ENCODE measurements at places on chromosomes 3 and 15.

DNA sequence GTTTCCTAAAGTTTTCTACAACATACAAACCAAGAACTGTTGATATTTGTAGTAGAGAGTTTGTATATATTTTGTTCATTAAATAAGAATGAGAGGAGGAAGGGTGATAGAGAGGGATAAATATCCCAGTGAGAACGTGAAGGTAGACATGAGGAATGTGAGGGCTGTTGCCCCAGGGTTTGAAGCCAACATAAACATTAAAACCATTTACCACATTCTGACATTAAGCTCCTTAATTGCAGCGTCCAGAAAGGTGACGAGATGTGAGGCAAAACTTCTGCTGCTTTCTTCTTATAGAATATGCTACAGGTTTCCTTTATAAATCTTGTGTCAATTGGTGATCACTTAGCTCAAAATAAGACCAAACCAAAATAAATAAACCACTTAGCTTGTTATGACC lies 267.8 kb upstream of the CNTN4 start:
- DNase-seq = no peak

DNA sequence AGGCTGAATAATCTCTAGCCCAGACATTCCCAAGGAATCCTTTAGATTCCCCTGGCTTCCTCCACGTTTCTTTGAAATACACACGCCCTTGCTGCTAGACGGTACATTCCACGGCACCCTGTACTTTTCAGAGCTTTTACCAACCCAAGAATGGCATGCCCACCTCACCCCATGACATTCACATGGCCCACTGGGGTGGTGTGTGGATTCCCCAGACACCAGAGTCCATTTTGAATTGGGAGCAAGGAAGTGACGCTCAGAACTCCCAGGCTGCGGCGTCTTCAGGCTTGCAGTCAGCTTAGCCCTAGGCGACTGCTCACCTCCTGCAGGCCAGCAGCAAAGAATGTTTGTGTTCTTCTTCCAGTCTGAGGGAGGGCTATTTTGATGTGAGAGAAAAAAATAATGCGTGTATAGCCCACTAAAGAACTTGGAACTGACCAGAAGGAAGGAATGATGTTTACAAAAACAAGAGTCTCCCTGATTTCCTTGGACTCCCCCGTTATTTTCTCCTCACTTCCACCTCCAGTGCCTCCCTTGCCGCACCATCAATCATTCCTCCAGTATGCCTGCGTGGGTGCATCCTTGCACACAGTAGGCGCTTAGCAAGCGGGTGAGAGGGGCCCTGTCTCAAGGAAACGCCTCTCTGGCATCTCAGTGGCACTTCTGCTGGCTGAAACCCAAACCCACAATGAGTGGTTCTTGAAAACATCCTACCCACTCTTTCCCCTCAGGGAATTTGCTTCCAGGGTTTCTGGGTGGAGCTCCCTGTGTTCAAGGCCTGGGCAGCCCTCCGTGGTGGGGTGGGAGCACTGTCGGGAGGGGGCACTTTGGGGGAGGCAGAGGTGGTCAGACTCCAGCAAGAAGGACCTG lies 59.9 kb downstream of the SMAD6 start:
- DNase-seq = no peak

- DNase-seq = no peak
Measured at GRCh38 chr3:184737641-184738505, 26.0 kb upstream of the MAGEF1 start.

DNA sequence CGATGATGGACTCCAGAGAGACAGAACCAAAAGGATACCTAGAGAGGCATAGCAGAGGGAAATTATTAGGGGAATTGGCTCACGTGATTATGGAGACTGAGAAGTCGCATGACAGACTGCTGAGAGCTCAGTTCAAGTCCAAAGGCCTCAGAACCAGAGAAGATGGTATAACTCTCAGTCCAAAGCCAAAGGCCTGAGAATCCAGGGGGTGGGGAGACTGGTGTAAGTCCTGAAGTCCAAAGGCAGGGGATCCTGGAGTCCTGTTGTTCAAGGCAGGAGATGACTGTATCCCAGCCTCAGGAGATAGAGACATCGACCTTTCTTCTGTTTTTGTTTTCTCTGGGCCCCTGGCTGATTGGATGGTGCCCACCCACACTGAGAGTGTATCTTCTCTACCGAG lies 1.2 kb upstream of the KLHL6 start:
- no peak for DNase-seq

DNA sequence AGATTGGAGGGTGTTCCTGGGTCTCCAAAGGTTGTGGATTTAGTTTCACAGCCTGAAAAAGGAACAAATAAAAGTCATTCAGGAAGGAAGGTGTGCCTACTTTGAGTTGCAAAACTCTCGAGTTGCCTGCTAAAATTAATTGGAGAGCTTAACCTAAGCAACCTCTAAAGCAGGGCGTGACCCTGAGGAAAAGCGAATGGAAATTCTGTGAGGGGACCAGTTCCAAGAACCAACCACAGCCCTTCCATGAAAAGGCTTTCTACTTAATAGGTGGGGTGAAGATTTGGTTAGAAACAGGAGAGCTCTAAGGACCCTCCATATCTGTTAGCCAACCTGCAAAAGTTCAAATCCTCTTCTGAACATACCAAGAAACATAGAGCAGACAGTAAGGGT lies 1.5 kb downstream of the CD80 start:
- no peak for DNase-seq

- no peak for DNase-seq
Measured at GRCh38 chr3:73401059-73401458, 223.7 kb downstream of the PDZRN3 start.

GRCh38 chr3:142850395-142851023 lies 38.4 kb downstream of the PCOLCE2 start:
- no peak for DNase-seq

DNA sequence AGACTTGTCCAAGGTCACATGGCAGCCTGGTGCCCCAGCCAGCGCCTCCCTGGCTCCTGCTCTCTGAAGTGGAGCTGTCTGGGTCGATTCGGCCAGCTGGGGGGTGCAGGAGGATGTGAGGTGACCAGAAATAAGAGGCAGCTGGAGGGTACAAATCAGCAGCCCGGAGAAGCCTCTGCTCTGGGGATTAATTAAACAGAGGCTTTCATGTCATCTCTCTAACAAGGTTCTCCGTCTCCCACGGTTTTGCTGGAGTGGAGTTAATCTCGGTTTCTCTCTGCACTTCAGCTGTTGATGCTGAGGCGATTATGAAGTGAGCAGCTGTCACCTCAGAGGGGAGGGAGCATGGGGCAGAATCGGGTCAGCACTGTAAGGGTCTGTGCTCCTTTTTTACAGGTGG lies 236.8 kb downstream of the TLE3 start:
- DNase-seq = no peak

DNA sequence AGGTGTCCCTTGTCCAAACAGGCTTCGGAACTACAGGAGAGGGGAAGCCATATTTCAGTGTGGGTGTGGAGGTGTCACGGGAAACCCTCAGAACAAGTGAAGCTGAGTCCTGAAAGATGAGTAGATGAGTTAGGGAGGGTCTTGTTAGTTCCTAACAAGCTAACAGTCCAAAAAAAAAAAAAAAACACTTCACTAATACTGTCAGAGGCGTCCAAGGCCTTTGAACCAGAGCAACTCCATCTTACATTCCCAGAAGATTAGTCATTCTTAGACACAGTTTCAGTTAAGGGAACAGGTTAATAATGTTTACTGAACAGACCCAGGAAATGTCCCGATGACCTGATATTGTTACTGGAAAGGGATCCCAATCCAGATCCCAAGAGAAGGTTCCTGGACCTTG lies 7.0 kb upstream of the ATP8B4 start:
- DNase-seq = no peak

DNA sequence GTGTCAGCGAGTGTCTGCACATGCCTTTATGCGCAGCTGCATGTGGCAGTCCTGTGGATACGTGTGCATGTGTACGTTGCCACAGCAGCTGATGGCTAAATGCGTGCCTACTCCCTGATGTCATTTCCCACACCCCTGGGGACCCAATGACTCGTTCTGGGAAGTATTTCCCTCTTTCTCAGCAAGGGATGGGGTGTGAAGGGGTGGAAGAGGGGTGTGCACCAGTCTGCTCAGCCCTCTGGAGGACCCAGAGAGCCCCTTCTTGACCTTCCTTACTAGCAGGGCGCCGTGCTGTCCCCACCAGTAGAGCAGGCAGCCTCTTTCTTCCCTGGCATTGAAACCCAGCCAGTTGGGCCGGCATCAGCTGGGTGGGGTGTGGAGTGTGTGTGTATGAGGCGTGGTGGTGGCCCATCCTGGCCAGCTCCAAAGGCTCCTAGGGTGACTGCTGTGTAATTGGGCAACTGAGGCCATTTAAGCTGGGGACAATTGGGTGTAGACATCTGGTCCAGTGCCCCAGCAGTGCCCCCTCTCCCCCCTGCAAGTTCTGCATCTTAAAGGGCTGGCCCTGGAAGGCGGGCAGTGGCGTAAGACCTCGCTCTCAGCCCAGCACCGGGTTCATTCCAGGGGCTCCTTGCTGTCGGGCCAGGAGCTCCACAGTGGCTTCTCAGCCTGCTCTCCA lies 19.2 kb downstream of the SNX33 start:
- no peak for DNase-seq

- no peak for DNase-seq
Measured at GRCh38 chr3:4334548-4334947, 31.4 kb downstream of the SETMAR start.

DNA sequence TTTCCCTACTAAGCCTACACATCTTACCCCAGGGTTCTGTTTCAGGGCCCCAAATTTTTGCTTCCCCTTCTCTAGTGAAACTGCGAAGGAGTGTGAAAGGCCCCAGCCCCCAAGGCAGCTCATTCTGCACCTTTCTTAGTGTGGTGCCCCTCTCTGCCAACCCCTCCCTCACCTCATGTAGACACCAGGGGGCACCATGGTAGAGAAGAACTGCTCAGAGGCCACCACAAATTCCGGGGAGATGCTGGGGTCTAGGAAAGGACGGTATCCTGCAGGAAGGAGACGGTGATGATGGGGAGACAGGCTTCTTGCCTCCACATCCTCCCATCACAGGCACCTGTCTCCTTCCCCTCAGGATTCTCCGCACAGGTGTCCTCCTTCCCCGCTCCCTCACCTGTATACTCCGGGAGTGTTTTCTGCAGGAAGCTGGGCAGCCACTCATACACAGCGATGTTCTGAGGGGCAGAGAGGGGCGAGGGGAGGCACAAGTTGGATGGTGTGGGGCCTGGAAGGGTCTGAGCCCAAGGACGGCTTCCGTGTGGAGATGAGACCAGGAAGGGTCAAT lies 3.6 kb downstream of the DUOX2 start:
- DNase-seq = no peak

GRCh38 chr3:106819440-106819839 lies 557.8 kb upstream of the CCDC54 start:
- no peak for DNase-seq

GRCh38 chr15:42069496-42070278 lies 24.7 kb downstream of the PLA2G4D start:
- no peak for DNase-seq

GRCh38 chr15:82111918-82112317 lies 66.1 kb upstream of the MEX3B start:
- no peak for DNase-seq

- no peak for DNase-seq
Measured at GRCh38 chr15:31340047-31340446, 13.4 kb downstream of the KLF13 start.

- no peak for DNase-seq
Measured at GRCh38 chr3:132854856-132855535, 132.8 kb upstream of the NPHP3 start.

- no peak for DNase-seq
Measured at GRCh38 chr3:140096037-140096436, 161.1 kb downstream of the CLSTN2 start.

DNA sequence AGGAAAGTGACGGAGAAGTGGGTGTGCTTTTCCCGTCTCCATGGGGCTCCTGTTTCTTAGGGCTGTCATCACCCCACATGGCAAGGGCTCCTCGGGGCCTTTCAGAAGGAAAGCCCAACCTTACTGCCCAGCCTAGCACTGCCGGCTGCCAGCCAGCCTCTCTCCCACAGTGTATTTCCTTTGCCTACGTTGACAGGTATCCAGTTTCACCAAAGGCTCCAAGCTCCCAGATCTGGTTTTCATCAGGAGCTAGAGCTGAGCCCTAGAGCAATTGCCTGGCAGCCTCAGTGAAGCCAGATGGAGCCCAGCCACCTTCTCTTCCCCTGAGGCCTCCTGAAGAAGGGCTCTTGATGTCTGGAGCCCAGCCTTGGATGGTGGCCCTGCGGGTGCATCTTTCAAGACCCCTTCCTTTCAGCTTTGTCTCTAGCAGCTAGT lies 20.2 kb downstream of the CRABP1 start:
- no peak for DNase-seq

DNA sequence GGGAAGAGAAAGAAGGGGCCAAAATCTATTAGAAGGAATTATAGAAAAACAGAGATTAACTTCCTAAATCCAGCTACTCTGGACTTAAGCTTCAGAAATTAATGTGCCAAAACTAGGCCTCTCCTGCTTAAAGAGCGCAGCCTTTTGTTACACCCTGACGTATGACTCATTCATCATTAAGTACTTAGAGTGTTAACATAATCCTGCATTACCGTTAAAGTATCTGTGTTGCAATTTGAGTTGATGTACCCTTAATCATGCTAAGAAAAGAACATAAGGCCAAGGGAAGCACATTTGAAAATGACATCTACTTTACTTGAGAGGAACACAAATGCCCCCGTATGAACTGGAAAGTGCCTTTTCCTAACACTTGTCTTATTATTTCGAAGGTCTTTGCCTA lies 7.9 kb downstream of the HTR3D start:
- DNase-seq = no peak

DNA sequence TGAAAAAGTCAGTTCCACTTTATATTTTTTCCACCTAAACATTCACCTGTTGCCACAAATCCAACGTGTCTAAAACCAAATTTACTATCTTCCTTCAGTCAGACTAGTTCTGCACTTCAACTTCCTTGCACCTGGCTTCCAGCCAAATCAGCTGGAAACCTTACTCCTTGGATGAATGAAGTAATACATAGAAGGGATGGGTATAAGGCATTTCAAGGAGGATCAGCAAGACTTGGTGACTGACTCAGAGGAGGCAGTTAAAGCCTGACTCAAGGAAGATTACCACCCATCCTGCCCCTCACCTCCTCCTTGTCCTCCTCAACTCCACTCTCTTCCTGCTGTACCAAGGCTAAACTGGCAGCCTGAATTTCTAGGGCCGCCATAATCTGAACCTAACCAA lies 37.1 kb downstream of the QTRT2 start:
- no peak for DNase-seq

GRCh38 chr3:136787349-136787748 lies 31.6 kb upstream of the SLC35G2 start:
- no peak for DNase-seq

- no peak for DNase-seq
Measured at GRCh38 chr15:78763796-78764241, 47.4 kb downstream of the ADAMTS7 start.

- no peak for DNase-seq
Measured at GRCh38 chr3:65939801-65940246, 98.9 kb downstream of the MAGI1 start.
